ENCODE measurements at places on chromosomes 4 and X.

DNA sequence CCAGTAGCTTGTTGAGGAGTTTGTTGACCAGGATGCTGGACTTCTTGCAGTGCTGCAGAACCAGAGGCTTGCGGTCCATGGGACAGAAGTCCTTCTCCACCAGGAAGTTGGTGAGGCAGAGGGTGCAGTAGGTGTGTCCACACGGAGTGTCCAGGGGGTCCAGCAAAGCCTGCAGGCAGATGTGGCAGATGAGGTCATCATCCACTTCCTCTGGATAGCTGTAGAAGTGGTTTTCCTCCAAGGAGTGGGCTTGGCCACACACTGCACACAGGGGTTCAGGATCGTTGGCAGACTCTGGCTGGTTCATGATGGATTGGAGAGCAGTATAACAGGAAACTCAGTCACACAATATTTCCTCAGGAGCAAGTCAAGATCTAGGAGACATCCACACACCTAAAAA is 17.6 kb downstream of the LNX1 start:
- peak; percentile 6 for DNase-seq

DNA sequence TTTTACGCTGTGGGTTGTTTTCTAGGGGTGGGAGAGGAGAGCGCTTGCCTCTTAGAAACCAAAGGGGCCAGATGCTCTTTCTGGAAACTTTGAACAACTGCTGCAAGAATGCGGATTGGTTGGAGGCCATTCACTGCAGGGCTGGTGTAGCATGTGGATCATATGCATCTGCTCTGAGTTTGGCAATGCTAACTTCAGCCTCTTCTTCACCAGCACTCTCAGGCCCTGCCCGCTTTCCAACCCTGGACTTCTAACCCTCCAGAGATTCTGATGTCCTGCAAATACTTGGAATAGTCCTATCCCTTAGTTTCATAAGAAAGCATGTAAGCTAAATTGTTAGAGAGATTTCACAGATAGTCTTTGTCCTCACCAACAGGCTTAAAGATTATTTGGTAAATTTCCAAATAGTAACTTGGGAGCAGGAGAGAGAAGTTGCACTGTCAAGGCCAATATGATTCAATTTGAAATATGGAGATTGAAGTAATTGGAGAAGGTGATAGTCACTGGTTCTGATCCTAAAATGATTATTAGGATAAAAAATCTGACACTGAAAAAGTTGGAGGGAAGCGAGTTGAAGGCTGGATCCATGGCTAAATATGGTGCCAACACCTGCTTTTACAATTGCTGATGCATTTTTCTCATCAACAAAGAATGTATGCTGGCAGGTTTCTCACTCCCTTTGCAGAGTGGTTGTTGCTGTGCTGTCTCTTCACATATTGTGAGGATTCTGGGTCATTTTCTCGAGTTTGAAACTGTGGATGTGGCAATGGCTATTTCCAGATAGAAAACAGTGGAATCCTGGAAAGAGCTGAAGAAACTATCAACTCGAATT is 210.4 kb downstream of the PTTG2 start:
- no peak for DNase-seq

GRCh38 chr4:119682099-119682498 is 53.5 kb upstream of the PDE5A start:
- DNase-seq = no peak

DNA sequence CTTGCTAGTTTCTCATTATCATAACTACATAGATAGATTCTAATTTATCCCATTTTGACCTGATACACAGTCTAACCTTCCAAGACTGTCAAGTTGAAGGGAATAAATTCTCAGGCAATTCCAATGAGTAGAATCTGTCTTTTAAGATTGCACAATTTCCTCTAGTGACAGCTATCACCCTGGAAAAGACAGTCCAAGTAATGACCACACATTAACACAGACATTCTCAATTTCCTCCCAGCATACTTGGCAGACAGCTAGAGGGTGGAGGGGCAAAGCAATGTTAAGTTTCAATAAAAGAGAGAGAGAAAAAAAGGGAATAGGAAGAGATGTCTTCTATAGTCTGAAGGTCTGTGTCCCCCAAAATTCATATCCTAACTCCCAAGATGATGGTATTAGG is 234.7 kb downstream of the LDB2 start:
- DNase-seq = no peak

GRCh38 chrX:11131146-11131545 is 20.0 kb downstream of the HCCS start:
- DNase-seq = no peak

GRCh38 chr4:98688411-98689290 is 30.2 kb upstream of the TSPAN5 start:
- peak; percentile 24 for DNase-seq

DNA sequence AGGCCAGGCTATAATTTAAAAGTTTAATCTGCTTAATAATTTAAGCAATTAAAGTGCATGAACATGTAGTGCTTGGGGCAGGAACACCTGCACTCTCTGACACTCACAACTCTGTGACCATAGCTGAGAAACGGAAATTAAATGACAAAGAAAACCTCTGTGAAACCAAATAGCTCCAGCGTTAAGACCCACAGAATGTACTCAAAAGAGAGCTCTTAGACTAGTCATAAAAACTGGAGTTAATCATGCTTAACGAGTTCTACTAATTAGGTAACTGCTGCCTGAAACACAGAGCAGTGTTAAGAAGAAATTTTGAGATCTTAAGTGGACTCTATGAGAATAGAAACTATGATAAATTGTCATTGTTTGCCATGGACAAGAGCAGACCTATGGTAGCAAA is 174.4 kb upstream of the SPIN4 start:
- DNase-seq = no peak

GRCh38 chrX:21632027-21632426 is 26.1 kb downstream of the KLHL34 start:
- DNase-seq = no peak

GRCh38 chr4:80462621-80463091 is 127.1 kb downstream of the CFAP299 start:
- no peak for DNase-seq

DNA sequence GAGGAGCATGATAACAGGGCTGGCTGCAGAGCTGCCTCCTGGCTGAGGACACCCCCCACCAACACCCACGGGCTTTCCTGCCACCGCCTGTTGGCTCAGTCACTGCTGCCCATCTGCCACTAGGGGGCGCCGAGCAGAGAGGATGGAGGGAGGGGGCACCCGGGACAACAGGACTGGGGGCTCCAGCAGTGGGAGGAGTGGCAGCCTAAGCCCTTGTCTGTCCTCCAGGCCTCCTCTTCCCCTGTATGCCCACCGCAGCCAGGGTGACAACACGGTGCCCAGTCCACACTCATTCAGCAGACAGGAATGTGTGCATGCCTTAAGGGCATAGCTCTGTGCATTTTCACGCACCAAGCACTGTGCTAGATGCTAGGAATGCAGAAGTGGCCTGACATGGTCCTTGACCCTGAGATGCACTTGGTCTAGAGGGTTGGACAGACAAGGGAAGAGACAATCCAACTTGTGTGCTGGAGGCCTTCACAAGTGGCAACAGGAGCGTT is 149.9 kb downstream of the AMMECR1 start:
- no peak for DNase-seq

Measured in H54 (cell line).